ENCODE measurements at places on chromosomes 11 and 22.

DNA sequence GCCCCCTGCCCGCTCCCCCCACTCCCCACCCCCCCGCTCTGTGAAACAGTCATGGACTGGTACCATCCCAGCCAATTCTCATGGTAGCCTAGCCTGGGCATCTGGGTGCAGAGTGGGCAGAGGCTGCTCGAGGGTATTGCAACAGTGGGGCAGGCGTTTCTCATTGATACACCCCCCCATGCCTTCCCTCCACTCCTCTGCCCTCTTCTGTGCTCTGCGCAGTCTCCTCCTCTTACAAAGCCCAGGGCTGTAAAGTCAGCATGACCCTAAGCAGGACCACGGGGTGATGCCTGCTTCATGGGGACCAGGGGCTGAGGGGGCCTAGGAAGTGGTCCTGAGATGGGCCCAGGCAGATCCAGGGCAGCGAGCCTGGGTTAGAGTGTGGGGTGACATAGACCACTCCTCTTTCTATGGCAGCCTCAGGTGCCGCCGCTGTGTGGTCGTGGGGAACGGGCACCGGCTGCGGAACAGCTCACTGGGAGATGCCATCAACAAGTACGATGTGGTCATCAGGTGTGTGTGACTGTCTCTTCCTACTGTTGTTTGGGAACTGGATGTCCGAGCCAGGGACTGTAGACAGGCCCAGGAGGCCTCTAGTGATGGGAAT is 52.3 kb downstream of the ST3GAL4 start:
- no peak for DNase-seq

GRCh38 chr22:39223091-39223710 is 21.6 kb downstream of the PDGFB start:
- DNase-seq, result no peak

DNA sequence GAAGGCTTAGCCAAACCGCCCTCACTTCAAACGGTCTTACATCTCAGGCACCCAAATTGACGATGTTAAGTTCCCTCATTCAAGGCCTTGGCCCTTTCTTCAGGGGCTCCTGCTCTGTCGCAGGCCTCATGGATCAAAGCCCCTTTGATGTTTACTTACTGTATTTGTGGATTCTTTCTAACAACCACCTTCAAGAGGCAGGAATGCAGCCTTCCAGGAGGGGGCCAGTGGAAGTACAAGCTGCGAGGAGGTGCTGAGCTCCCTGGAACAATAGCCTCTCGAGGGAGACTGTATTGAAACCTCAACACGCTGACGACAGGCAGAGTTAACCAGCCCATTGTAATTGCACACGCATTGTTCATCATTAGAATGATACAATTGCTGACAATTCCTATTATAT is 209.1 kb downstream of the ST3GAL4 start:
- no peak for DNase-seq

- no peak for DNase-seq
Measured at GRCh38 chr11:124892146-124892545, 5.5 kb downstream of the ROBO4 start.

GRCh38 chr11:118896921-118897591 is 13.4 kb downstream of the CXCR5 start:
- DNase-seq, result no peak

Measured in stimulated activated CD8-positive, alpha-beta memory T cell treated with anti-CD3 and anti-CD28 coated beads, Interleukin-4, amount 100 ng/mL, for 1 hour (primary cell).